Common myeloid progenitor, CD34-positive (primary cell): ENCODE measurements at places on chromosomes 3 and 15.

DNA sequence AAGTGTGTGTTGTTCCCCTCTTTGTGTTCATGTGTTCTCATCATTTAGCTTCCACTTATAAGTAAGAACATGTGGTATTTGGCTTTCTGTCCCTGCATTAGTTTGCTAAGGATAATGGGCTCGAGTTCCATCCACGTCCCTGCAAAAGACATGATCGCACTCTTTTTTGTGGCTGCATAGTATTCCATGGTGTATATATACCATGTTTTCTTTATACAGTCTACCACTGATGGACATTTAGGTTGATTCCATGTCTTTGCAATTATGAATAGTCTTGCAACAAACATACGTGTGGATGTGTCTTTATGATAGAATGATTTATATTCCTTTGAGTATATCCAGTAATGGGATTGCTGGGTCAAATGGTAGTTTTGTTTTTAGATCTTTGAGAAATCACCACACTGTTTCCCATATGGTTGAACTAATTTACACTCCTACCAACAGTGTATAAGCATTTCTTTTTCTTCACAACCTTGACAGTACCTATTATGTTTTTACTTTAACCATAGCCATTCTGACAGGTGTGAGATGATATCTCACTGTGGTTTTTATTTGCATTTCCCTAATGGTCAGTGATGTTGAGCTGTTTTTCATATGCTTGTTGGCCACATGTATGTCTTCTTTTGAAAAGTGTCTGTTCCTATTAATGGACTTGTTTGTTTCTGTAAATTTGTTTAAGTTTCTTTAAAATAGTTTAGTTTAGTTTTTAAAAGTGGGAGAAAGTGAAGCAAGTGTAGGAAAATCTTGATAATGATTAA is 21.9 kb upstream of the SLC30A4 start:
- no peak for DNase-seq

- no peak for DNase-seq
These were observed 704.7 kb downstream of the GRM7 start for GRCh38 chr3:7565574-7565973.

DNA sequence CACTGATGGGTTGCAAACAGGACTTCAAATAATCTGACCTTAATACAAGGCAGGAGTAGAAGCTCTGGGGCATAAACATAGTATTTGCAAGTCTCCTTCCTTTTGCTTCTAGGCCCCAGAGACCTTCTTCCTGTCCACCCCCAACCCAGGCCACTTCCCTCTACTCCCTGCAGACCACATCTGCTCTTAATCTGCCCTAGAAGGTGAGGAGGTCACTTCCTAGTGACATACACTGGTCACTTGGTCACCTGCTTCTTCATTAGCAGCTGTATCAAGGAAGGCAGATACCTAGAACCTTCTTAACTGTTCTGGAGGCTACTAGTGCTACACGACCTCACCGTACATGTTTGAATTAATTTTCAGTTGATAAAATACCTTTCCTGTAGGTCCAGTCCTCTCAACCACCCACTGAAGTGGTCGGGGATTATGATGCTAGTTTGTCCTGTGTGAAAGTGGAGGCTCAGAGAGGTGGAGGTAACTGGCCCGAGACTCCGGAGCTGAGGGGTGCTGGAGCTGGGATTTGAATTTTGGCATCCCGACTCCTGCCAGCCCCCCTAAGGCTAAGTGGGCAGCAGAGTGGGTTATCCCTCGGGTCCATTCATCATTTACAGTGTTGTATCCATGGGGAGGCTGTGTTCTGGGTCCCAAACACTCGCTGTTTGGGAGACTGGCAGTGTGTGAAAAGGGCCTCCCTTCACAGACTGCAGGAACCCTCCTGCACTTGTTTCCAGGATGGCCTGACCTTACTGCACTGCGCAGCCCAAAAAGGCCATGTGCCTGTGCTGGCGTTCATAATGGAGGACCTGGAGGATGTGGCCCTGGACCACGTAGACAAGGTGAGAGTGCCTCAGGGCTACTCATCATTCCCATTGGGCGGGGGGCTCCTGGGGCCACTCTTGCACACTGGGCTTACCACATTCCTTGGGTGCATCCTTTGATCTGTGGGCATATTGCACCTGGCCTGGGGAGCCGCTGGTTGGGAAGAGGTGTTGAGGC is 13.9 kb downstream of the ANKDD1A start:
- no peak for DNase-seq

DNA sequence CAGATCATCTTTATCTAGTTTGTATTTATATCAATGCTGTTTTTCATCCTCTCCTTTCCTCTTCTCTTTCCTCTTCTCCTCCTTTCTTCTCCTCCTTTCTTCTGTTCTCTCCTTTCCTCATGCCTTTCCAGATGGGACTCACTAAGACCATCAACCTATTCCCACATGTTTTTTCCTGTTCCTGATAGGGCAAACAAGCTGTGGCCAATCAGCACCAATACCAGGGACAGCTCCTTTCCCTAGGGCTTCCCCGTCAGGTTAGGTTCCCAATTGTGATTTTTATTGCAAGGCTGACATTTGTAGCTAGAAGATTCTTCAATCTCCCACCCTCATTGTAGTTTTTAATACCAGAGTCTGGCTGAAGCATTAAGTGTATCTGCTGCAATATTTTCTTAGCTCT is 76.3 kb upstream of the COL8A1 start:
- no peak for DNase-seq

GRCh38 chr3:18415167-18415566 is 10.0 kb downstream of the SATB1 start:
- no peak for DNase-seq

DNA sequence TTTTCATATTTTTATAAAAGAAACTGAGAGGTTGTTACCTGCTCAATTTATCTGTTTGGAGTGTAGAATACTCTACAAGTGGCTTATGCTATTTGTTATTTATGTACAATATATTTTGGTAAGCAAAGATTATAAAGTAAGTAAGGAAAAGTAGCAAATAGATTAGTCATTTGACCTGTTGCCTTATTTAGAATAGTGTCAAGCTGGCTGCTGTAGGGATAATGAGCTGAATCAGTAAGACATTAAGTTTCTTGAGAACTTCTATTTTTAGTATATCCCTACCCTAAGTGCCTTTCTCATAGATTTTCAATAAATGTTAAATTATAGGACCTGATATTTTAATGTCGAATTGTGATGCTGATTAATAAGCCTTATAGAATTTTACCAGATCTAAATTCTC is 37.2 kb downstream of the ECT2 start:
- no peak for DNase-seq

GRCh38 chr3:119598410-119599098 is 869 bp downstream of the PLA1A start:
- DNase-seq: no peak

DNA sequence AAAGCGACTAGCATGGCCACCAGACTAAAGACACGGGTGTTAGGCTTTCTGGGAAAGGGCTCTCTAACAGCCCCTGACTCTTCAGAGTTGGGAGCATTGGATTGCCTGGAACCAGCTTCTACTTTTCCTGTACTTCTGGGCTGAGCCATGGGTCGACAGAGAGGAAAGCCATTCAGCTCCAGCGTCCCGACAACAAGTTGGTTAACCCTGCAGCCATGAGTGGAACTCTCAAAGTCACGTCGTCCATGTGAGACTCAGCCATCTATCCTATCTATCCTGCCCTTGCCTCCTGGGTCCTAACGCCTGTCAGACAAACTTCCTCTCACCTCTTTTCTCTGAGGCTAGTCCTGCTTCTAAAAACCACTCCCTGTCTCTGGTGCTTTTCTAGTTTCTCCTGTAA is 32.6 kb upstream of the TBC1D5 start:
- no peak for DNase-seq

DNA sequence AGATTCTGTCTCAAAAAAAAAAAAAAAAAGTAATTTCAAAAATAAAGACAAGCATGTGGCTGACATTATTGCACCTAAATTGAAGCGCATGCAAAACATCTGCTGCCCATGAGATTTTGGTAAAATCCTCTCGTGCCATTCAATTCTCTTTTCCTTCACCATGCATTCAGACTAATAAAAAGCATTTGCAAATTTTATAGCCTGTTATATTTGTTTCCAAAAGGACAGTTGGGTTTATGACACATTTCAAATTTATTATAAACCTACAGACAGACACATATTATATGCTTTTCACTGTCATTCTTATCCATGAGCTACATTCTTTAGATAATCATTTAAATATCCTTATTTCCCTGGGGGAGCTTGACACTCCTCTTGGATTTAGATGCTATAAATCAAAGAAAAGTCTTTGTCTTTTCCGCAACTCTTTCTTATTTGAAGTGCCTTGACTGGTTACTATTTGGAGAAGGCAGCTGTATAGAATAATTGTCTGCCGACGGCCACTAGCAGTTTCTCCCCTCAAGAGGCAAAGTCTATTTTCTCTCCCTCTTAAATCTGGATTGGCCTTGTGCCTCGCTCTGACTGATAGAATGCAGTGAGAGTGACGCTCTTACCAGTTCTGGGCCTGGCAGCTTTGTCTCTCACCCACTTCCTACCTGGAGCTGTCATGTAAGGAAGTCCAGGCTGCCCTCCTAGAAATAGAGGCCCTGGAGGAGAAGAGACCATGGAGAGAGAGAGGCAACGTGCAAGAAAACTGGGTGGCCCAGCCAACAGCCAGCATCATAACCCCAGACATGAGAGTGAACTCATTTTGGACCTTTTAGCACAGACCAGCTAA is 6.8 kb upstream of the LRIG1 start:
- no peak for DNase-seq

DNA sequence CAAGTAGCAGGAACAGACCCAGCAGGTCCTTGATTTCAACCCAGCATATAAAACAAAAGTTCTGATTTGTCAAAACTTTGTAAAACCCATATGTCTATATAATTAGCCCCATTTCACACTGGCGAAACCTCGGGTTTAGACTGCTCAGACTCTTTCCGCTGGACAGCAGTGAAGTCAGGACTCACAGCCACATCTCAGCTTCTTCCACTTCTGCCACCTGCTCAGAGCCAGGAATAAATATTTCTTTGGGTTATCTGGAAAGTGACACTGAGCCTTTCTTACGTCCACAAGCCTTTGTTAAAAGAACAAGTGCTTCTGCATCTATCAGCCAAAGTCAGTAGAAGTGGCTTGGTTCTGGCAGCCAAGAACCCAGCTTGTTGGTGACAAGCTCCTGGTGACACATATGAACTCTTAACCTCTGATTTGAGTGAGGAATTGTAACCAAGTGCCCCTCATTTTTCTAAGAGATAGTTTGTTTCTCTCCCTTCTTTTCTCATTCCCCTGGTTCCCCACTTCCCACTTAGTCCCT is 118.1 kb upstream of the CHD2 start:
- no peak for DNase-seq
